Activated T-cell treated with anti-CD3 and anti-CD28 coated beads for 1 hour (primary cell): ENCODE measurements at places on chromosomes 11 and 22.

- no peak for DNase-seq
Measured at GRCh38 chr11:86519064-86519911, 144.6 kb downstream of the CCDC81 start.

DNA sequence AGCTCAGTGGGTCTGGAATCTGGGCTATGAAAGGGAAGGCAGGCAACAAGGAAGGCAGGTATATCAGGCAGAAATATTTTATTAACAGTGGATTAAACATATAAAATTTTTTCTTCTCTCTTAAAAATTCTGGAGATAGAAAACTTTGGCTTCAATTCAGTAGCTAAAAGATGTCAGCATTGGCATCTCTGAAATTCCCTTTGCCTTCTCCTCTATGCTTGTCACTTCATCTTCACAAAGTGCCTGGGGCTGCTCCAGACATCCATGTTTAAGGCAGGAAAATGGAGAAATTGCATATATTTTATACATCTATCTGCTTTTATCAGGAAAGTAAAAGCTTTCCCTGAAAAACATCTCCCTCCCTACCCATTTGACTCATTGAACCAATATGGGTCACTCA, 894.1 kb upstream of the API5 start:
- no peak for DNase-seq

- DNase-seq = no peak
Measured at GRCh38 chr11:10762185-10762584, 11.1 kb downstream of the CTR9 start.

DNA sequence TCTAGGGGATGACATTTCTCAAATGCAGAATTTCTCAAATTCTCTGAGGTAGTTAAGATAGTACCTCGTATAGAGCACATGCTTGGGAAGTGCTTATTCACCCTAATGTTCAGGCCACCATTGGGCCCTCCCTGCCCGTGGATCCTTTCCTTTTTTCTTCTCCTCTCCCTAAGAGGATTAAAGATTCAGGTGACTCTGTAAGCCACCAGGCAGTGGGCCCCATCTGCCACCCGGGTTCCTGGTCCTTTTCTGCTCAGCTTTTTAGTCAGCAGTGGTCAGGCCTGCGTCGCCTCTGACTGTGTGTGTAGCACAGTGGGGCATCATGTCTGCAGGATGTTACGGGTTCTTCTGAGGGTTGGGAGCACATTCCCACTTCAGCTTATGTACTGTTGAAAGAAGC, 7.2 kb downstream of the CEP164 start:
- no peak for DNase-seq

- no peak for DNase-seq
Measured at GRCh38 chr11:7890417-7891172, 40.5 kb downstream of the OR10A6 start.
